ENCODE measurements at places on chromosomes 3 and 15.

DNA sequence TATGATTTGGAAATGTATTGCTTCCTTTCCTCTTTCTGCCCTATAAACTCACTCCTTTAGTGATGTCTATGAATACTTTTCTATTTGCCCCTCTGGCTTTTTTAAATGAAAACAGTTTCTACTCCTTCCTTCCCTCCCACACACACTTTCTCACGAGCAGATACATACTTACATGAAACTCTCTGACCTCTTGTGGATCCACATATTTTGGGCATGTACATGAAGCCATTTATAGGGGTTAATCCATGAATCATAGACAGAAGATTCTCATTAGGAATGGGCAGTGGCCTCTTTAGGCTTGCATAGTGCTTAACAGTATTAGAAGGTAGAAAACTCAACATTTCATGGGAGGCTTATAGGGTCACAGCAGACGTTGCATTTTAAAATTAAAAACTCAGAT lies 24.8 kb downstream of the ANAPC13 start:
- DNase-seq: no peak

GRCh38 chr15:92140796-92141195 lies 252.9 kb upstream of the ST8SIA2 start:
- no peak for DNase-seq

GRCh38 chr3:8095724-8096123 lies 405.9 kb upstream of the LMCD1 start:
- no peak for DNase-seq

DNA sequence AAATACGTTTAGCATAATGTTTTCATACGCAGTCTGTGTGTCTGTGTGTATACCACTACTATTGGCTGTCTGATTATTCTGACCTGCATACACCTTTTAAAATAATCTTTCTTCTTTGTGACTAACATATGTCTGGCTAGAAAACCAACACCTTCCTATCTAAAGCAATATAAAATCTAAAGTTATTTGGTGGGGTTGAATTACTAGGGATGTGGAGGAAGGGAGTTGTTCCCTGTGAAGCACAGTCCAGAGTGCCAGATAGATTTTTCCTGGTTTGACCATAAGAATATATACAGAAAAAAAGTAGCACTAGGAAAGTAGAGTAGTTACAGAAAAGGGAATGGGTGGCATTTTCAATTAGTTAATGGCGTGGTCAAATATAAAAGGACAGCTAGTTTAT lies 918.8 kb downstream of the NAALADL2 start:
- no peak for DNase-seq
